Naive thymus-derived CD8-positive, alpha-beta T cell (primary cell): ENCODE measurements at places on chromosomes 16 and 17.

- H3K36me3 ChIP-seq, result no peaks in the 10 kb centered on the region
- no peaks in the 10 kb centered on the region for H3K4me1 ChIP-seq
- H3K4me3 ChIP-seq, result no peak overlapping the region
- DNase-seq, result no peak
- no peak overlapping the region for H3K27ac ChIP-seq
These were observed 37.8 kb upstream of the TMC5 start for GRCh38 chr16:19379838-19380237.

DNA sequence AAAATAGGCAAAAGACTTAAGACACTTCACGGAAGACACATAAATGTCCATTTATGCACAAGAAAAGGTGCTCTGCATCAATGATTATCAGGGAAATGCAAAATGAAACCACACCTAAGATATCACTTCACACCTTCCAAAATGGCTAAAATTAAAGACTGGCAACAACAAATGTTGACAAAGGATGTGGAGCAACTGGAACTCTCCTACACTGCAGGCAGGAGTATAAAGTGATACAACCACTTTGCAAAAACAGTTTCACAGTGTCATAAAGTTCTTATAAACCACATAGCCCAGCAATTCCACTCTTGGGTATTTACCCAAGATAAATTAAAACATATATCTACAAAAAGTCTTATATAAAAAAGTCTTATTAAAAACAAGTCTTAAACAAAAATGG is 7.8 kb downstream of the BBS2 start:
- H3K27ac ChIP-seq, result no peak overlapping the region
- no peaks in the 10 kb centered on the region for H3K27me3 ChIP-seq
- DNase-seq, result no peak
- peaks cover 41% of the 10 kb centered on the region for H3K4me1 ChIP-seq
- peaks cover 69% of the 10 kb centered on the region for H3K36me3 ChIP-seq

- no peak for DNase-seq
- no peak overlapping the region for H3K4me3 ChIP-seq
- peaks cover 24% of the 10 kb centered on the region for H3K4me1 ChIP-seq
- no peak overlapping the region for H3K27ac ChIP-seq
- H3K36me3 ChIP-seq, result peaks cover 22% of the 10 kb centered on the region
These were observed 85.1 kb upstream of the BCAR1 start for GRCh38 chr16:75336521-75336920.

- no peaks in the 10 kb centered on the region for H3K36me3 ChIP-seq
- no peak overlapping the region for H3K4me3 ChIP-seq
- no peaks in the 10 kb centered on the region for H3K27me3 ChIP-seq
- DNase-seq, result no peak
These were observed 103.1 kb downstream of the SDK2 start for GRCh38 chr17:73541111-73541510.

DNA sequence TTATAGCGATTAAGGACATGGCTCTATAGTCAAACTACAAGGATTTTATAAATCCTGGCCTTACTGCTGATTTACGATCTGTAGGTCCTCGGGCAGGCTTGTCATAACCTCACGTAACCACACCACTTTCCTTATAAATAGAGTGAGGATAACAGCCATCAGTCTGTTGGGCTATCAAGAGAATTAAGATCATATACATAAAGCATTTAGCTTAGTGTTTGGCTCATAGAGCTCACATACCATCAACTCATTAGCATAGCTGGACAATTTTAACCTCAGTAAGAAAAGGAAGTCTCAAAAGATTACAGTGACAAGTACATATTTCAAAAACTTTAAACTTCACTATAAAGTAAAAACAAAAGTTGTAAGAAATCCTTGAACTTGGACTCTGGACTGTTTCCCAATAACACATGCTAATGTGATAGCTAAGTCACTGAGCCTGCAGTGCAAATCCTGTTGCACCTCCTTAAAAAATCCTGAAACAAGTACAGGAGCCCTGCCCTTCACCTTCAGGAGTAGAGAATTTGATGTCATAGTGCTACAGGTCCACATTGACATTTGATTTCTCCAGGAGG is 20.8 kb upstream of the CLEC3A start:
- H3K4me1 ChIP-seq, result no peaks in the 10 kb centered on the region
- DNase-seq, result no peak
- H3K27me3 ChIP-seq, result peaks cover 6% of the 10 kb centered on the region
- no peak overlapping the region for H3K27ac ChIP-seq
- no peak overlapping the region for H3K4me3 ChIP-seq

- DNase-seq, result no peak
- H3K27me3 ChIP-seq, result peaks cover 12% of the 10 kb centered on the region
- H3K36me3 ChIP-seq, result no peaks in the 10 kb centered on the region
- no peaks in the 10 kb centered on the region for H3K4me1 ChIP-seq
These were observed 27.7 kb downstream of the DHRS7C start for GRCh38 chr17:9763643-9764042.

DNA sequence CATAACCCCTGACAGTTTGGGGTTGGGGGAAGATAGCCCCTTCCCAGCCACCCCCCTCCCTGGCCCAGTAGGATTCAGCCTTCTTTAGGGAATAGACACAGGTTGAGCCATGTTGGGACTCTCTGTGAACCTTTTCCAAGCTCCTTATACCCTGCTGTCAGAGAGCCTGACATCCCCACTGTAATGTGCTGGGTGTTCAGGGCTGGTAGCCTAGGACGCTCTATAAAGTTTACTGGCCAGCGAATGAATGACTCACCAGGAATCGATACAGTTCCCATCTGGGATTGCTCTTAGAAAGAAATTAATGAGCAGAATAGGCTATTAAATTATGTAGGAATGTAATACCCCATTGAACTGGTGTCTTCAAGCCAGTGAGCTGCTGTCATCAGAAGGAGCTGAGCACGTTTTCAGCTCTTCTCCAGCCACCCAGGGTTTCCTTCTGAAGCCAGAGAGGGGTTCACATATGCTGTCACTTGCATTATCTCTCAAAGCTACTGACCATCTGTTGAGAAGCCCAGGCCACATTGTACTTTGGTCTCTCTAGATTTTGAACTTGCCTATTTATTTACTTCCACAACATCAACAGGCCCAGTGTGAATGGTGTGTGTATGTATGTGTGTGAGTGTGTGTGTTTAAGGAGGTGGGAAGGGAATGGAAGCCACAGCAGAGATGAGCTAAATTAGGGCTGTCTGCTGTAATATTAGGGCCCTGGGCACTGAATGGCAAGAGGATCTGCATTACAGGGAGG is 64.9 kb downstream of the SPACA3 start:
- no peaks in the 10 kb centered on the region for H3K36me3 ChIP-seq
- H3K27me3 ChIP-seq, result peaks cover 7% of the 10 kb centered on the region
- no peak for DNase-seq
- H3K4me1 ChIP-seq, result no peaks in the 10 kb centered on the region

- DNase-seq, result no peak
- no peaks in the 10 kb centered on the region for H3K27me3 ChIP-seq
- no peaks in the 10 kb centered on the region for H3K4me1 ChIP-seq
- no peak overlapping the region for H3K4me3 ChIP-seq
These were observed 17.7 kb upstream of the SMURF2 start for GRCh38 chr17:64679710-64680216.

GRCh38 chr17:19411631-19412030 is 599 bp downstream of the RNF112 start:
- H3K4me1 ChIP-seq, result no peaks in the 10 kb centered on the region
- DNase-seq, result no peak
- H3K27ac ChIP-seq, result no peak overlapping the region

- no peaks in the 10 kb centered on the region for H3K27me3 ChIP-seq
- no peak overlapping the region for H3K4me3 ChIP-seq
- no peak for DNase-seq
- H3K36me3 ChIP-seq, result no peaks in the 10 kb centered on the region
- no peak overlapping the region for H3K27ac ChIP-seq
These were observed 149.5 kb upstream of the COX10 start for GRCh38 chr17:13919818-13920217.

DNA sequence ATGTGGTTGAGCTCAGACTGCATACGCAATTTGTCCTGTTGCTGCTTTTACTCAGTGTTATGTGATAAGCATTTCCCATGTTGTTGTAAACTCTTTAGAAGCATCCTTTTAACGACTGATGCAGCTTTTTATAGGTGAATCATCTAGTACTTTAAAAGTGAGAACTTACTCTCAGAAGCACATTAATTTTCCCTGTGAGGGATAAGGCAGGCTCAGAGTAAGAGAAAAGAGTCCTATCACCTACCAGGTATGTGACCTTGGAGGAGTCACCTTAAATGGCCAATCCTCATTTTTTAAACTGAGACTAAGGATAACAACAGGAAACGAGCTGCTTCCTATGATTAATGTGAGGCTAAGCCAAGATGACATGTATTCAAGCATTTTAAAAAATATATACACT is 34.4 kb upstream of the GAN start:
- no peak overlapping the region for H3K27ac ChIP-seq
- H3K36me3 ChIP-seq, result no peaks in the 10 kb centered on the region
- no peak overlapping the region for H3K4me3 ChIP-seq
- no peaks in the 10 kb centered on the region for H3K4me1 ChIP-seq

DNA sequence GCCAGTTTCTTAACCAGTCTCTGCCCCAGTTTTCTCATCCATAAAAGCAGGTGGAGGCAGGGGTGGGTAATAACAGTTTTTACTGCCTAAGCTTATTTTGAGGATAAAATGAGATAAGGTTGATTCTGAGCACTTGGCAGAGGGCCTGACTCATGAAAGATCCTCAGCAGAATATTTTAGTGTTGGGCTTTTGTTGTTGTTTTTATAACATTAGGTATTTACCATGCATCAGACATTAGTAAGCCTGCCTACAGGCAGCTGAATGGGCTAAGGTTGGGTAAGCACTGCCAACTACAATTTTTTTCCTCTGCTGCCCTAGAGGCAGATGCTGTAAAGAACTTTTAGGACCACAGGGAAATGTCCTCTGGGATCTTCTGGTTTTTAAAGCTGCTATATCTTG is 43.1 kb downstream of the SCNN1G start:
- no peak overlapping the region for H3K4me3 ChIP-seq
- H3K27me3 ChIP-seq, result peaks cover 4% of the 10 kb centered on the region

DNA sequence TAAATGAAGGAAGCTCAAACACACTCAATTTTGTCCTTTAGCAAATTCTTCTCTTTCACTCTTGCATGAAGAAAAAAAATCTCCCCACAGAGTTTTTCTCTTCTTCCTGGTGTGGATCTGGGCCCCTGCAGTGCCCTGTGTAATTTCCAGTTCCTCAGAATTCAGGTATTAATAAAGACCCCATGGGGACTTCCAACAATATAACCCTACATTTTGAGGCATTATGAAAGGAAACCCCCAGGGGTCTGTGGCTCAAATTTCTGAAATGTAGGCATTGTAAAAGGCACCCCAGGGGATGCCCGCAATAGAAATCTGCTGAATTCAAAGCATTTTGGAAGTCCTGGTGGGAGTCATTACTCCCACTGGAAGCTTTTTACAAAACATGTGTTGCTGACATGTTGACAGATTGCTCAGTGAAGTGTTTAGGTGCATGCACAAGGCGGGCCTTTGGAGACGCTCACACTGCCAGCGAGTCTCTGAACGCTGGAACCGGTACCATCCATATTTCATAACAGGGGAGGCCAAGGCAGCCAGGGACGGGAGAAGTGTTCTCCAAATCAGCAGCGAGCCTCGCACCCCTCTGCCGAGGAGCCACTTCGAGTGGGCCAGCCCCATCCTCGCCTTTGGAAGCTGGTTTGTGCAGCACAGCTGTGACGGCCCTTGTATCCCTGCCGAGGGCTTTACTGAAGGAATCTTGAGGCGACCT is 154.0 kb downstream of the ZNF423 start:
- H3K4me3 ChIP-seq, result no peak overlapping the region
- peaks cover 18% of the 10 kb centered on the region for H3K27me3 ChIP-seq
- no peak for DNase-seq
- H3K36me3 ChIP-seq, result no peaks in the 10 kb centered on the region

- H3K4me3 ChIP-seq, result no peak overlapping the region
- H3K27me3 ChIP-seq, result no peaks in the 10 kb centered on the region
- H3K36me3 ChIP-seq, result peaks cover 20% of the 10 kb centered on the region
- DNase-seq, result no peak
- H3K27ac ChIP-seq, result no peak overlapping the region
These were observed 26.7 kb downstream of the DNASE1 start for GRCh38 chr16:3681206-3681605.

- H3K4me1 ChIP-seq, result no peaks in the 10 kb centered on the region
- no peak for DNase-seq
- H3K36me3 ChIP-seq, result no peaks in the 10 kb centered on the region
- no peak overlapping the region for H3K27ac ChIP-seq
- H3K4me3 ChIP-seq, result no peak overlapping the region
These were observed 32.0 kb upstream of the DNAH17 start for GRCh38 chr17:78609191-78609641.

DNA sequence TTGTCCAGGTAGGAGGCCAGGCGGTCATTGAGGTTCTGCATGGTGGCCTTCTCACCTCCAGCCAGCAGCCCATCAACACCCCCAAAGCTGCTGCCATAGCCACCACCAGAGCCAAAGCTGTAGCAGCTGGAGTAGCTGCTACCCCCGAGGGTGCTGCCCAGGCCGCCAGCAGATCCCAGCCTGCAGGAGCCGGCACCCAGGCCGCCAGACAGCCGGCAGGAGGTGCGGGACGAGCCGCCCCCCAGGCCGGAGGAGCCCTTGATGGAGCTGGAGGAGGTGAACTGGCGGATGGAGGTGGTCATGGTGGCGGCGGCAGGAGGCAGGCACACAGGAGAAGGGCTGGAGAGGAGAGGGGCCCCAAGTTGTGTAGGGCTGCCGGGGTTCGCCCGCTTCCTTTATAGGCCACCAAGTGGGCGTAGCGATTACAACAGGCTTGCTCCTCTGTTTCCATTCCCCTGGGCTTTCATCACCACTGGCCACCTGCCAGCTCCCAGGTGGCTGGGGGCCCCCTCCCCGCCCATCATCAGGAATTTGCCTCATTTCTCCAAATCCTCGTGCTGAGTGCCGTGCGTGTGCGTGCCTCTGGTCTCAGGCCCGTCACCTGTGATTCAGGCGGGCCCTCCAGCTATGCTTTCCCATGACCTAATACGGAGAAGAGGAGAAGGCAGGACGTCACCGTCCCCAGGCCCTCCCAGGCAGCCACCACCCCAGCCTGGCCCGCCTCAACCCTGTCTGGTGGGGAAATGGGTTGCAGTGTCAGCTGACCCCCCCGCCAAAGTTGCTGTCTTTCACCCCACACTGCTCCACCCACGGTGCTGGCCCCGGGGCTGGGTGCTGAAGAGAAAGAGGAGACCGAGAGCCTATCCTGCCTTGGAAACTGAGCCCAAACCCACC is at the start of gene KRT17:
KRT17 (minus strand) TSS at position 368 of the 894 bp plus-strand sequence; CDS start at position 302, 66 bp downstream.
- no peaks in the 10 kb centered on the region for H3K27me3 ChIP-seq
- DNase-seq, result no peak
- H3K4me1 ChIP-seq, result no peaks in the 10 kb centered on the region
- no peak within 1 kb of the TSS for H3K27ac ChIP-seq

DNA sequence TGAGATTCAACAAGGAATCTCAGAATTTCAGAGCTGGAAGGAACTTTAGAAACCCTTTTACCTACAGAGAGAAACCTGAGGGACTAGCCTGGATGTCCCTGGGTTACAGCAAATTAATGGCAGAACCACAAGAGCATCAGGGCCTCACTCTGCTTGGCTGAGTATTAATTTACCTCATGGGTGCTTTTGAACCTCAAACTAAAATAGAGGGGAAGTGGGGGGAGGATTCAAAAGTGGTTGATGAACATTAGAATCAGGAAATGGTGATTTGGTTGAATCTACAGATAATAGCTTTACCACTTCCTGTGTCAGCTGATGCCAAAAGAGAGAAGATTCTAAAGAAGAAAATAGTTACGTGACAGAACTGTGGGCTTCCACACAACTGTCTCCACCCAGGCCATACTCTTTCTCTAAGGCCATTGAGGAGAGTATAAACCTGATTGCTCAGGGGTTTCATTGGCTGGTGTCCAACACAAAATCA is 11.3 kb upstream of the SKAP1 start:
- H3K27me3 ChIP-seq, result no peaks in the 10 kb centered on the region
- H3K27ac ChIP-seq, result peak overlapping the region; percentile 92
